Type B pancreatic cell (in vitro differentiated cells): ENCODE measurements at places on chromosomes 13 and 19. TPM values are rescaled to one million over a fixed set of nuclear protein-coding genes. Genes with fewer than 3 reads are reported as not detected.

ZNF600 gene
- total RNA-seq: 12.5 and 28.8 TPM in 2 replicates

SOX21 gene
- total RNA-seq: 9.6 and 11.4 TPM in 2 replicates

NOTCH3 gene
- total RNA-seq: 119 and 139 TPM in 2 replicates

IL17D gene
- 1.5 and 6.3 TPM in 2 replicates for total RNA-seq

SYMPK gene
- 66.7 and 93.0 TPM in 2 replicates for total RNA-seq

LSR gene
- 78.5 and 155 TPM in 2 replicates for total RNA-seq

MBD3L2 gene
- not detected in 2 replicates for total RNA-seq

ZFP28 gene
- 6.2 and 7.2 TPM in 2 replicates for total RNA-seq

ZNF865 gene
- total RNA-seq: 14.6 and 16.2 TPM in 2 replicates

CEACAM16 gene
- total RNA-seq: not detected in 2 replicates

SMARCA4 gene
- total RNA-seq: 182 and 244 TPM in 2 replicates

FAM32A gene
- total RNA-seq: 84.6 and 89.0 TPM in 2 replicates

DACT3 gene
- total RNA-seq: 1.3 and 24.5 TPM in 2 replicates

FGF9 gene
- total RNA-seq: 7.6 and 10.4 TPM in 2 replicates

GRCh38 chr13:95708811-95709500 is 32.0 kb downstream of the DNAJC3 start:
- DNase-seq: no peak

DNA sequence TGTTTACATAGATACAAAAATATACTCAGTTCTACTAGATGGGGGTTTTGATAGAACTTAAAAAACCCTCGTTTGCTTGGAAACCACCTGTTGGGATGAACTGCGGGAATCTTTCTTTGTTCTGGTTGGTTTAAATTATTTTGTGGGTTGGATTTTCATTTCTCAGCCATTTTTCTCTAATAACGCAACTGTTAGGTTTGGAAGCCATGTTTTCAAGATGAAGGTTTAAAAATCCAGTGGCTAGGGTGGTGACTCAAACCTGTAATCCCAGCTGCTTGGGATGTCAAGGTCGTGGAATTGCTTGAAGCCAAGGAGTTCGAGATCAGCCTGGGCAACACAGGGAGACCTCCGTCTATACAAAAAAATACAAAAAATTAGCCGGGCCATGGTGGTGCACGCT is 1.6 kb downstream of the URI1 start:
- no peak for DNase-seq

DNA sequence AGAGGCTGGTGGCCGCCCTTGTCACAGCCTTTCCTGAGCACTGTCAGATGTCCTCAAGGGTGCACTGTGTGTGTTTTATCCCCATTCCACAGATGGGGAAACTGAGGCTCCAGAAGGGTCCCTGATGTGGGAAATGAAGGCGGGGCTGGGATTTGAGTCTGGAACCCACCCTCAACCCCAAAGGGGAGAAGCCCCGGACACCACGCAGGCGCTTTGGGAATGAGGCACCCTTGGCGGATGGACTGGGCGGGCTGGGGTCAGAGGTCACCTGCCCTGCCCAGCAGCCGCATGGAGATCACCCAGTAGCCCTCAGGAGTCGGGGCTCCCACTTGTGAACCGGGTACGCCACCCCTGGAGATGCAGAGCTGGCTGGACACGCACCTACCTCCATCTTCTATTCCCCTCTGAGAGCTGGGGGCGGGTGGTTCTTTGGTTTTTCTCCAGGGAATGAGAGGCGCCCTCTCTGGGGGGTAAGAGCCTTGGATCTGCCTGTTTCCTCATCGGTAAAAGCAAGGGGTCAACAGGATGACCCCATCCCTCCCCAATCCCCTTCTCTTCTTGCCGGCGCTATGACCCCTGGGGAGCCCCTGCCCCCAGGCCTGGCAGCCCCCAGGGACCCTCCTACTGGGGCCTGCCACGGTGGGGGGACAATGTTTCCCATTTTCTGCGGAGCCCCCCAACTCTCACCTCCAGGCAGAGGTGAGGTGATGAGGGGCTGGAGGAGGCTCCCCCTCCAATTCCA is 8.3 kb upstream of the ONECUT3 start:
- DNase-seq: no peak

DNA sequence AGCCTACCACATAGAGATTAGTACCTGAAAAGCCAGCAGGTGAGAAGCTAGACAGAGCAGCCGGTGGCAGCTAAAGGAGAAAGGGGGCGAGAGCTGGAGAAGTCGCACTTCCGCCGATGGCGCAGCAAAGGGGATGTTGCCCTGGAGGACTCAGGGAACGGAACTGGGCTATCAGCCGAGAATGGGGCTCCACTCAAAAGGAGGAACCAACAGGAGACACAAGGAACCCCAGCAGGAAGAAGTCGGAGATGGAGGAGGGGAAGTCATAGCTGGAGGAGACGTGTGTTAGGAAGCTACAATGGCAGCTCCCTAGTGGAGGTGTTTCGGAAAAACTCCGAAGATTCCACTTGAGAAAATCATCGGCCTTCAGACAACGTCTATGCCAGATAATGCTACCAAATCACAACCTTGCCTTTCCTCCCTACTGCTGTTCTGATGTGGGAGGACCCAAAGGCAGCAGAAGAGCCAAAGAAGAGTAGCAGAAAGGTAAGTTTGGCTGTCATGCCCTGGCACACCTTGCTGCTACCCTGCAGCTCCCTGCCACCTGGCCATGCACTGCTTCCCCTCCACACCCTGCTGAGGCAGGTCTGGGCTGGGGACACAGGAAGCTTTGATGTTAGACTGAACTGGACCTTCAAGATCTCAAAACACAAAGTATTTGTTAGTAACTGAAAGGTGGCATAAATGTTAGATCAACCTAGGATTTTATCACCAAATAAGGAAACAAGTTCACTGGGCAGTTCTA is 127.9 kb downstream of the DLEU7 start:
- no peak for DNase-seq

DNA sequence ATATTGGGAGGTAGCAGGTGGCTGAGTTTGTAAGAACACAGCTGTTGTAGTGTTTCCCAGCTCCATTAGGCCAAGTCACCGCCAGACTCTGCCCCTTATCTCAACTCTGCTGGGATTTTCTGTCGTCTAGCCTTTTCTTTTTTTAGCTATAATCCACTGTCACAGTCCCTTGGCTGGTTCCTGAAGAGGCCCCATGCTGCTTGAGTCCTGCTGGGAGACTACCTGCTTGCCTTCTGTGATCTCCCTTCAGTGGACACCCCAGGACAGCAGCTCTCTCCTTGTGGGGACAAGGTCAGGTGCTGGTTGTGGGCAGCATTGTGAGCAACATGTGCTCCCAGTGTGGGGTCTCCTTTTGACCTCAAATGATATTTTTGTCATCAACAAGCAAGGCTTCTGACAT is 195.0 kb upstream of the ATXN8OS start:
- DNase-seq: no peak

DNA sequence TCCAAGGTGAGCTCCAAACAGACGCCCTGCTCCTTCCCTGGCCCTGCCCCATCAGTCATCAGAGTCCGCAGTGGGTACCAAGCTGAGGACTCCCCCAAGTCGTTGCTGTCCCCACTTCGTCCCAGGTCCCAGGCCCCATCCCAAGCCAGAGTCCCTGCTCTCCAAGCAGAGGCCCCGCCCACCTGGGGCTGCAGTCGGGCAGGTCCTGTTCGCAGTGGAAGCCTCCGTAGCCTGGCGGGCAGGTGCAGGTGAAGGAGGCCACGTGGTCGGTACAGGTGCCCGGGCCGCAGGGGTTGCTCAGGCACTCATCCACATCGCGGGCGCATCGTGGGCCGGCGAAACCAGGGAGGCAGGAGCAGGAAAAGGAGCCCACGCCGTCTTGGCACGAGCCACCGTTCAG is 19.4 kb downstream of the NOTCH3 start:
- DNase-seq: no peak

DNA sequence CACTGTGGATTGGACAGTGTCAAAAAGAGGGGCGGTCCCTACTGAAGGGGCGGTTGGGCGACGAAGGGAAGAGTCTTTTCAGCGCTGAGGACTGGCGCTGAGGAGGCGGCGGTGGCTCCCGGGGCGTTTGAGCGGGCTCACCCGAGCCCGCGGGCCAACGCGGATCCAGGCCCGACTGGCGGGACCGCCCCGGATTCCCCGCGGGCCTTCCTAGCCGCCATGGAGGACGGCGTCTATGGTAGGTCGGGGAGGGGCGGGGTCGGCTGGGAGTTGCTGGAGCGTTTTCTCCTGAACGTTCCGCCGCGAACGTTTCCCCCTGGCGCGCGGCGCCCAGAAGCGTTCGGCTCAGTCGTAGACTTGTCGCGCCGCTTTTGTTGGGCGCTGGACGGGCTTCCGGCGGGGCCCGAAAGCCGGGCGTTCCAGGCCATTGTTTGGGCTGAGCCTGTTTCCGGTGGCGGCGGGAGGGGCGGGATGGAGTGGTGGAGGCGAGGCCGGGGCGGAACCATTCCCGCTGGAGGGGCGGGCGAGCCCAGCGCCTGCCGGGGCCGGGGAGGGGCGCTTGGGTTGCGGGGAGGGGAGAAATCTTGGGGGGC is at the start of gene CYTH2:
Gene CYTH2, plus strand, starts transcription at position 81 of the 593 bp plus-strand sequence. Its CDS starts 139 bp downstream, at position 220.
- peak; percentile 86 for DNase-seq

DNA sequence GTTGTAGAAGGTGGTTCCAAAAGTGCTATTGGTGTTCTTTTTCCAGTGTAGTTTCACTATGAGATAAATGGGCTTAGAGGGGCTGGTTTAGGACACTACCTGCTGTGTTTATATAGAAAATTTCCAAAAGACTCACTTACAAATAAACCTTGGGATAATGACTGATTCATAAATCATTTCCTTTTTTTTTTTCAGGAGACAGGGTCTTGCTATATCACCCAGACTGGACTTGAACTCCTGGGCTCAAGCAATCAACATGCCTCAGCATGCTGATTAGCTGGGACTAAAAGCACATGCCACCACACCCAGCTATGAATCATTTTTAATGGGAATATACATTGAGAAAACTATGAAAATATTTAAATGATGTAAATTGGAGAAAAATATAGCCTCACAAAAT is 376.6 kb downstream of the PCDH9 start:
- DNase-seq: no peak

GRCh38 chr13:101757446-101758039 is 305.1 kb downstream of the ITGBL1 start:
- no peak for DNase-seq

DNA sequence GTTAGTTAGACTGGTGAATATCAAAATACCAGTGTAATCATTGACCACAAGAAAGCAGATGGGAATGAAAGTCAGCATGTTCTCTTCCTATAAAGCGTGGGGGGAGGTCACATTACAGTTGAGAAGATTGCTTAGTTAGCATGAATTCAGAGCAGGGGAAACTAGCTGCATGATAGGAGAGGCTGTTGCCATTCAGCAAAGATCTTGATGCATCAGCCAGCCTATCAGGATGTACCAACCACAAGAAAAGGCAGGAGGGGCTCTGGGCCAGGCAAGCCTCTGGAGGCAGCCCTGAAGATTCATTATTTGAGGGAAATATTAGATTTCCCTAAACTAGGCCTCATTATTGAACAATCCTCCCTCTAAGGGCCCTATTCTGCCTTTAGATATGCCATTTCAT is 5.0 kb upstream of the MTMR6 start:
- no peak for DNase-seq

DNA sequence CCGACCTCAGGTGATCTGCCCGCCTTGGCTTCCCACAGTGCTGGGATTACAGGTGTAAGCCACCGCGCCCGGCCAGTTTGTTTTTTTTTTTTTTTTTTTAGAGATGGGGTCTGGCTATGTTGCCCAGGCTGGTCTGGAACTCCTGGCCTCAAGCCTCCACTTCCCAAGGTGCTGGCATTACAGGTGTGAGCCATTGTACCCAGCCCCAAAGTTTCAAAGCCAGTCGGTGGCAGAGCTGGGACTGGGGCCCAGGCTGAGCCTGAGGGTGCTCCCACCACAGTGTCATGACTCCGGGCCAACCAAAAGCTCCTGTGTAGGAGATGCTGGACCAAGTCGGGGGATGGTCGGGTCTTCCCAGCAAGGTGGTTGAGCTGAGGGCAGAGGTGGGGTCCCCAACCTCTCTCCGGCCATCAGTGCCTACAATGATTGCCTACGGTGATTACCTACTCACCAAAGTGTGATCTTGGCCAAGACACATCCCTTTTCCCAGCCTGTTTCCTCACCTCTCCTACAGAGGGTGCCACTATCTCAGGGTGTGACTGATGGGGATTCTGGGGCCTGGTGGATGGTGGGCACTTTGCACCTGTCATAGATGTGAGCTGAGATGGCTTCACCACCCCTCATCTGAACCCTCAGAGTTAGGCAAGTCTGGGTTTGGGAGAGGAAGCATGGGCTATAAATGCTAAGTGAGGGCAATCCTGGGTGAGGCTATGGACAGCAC is 5.9 kb upstream of the SAMD1 start:
- DNase-seq: no peak

GRCh38 chr19:19406878-19407632 is 1.6 kb downstream of the GATAD2A start:
- no peak for DNase-seq

GRCh38 chr19:19134687-19135158 is 3.6 kb downstream of the TMEM161A start:
- no peak for DNase-seq

DNA sequence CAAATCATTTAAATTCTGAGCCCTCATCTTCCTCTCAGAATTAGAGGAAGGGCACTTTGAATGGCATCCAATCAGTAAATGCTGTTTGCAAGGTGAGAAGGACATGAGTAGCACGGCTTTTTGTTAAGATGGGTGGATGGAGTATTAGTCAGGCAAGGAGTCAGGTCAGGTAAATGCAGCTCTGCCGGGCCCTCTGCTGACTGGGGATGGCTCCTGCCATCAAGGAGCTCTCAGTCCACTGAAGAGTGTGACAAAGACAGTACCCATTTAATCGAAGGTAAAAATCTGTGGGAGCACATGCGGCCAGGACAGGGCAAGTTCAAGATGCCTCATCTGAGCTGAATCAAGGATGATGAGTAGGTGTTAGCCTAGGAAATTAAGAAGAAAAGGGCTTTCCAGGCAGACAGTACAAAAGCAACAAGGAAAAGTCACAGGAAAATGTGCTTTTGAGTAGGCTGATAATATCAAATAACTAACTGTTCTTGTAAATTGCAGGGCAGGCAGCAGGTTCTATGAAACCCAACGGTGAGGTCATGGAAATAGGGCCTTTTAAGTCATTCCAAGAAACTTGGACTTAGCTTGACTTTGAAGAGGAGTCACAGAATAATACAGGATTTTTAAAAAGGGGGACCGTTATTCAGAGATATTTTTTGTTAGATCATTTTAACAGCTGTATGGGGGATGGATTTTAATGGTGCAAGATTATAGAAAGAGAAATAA is 670.5 kb upstream of the ARGLU1 start:
- DNase-seq: no peak
